ENCODE measurements at places on chromosomes 4 and X.

DNA sequence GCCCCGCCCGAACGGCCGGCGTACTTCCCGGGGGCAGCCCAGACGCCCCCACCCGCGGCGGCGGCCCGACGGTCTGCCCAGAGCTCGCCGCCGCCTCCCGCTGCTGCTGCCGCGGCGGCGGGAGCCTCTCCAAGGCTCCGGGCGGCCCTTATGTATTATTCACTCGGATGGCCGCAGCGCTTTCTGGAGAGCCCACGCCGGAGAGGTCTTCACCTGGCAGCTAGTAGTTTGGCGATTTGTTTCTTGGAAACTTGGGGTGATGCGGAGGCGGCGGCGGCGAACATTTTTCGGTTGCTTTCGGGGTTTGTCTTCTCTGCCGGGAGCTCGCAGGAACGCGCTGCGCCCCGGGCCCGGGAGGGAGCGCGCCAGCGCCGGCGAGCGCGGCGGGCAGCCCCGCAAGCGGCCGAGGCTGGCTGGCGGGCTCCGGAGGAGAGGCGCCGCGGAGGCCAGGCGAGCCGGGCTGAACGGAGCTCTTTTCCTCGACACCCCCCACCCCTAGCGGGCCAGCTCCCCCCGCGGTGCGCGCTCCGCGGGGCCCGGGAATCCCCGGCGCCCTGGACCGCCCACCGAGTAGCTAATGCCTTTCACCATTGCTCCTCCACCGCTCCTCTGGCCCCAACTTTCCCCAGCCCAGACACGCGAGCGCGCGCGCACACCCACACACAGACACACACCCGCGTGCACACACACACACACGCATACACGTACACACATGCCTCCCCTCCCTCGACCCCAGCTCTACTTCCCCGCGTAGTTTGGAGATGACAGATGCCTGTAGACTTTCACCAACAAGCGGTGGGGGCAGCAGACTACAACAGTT is 113.5 kb downstream of the DHX15 start:
- DNase-seq = peak; percentile 69

DNA sequence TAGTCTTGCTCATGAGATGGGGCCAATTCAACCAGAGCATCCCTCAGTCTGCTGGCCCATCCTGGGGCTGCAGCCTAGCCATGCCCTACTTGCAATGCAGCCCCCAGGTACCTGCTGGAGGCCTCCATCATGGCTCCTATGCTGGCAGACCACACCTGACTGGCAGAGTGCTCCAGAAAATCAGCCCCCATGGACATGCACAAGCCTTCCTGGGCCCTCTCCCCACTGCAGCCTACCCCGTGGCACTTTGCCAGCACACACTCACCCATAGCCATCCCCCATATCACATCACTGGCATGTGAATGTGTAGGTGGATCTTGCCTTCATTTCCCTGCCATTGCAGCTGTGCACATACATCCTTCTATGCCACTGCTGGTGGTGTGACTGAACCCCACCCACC is 381.8 kb downstream of the UBE2NL start:
- DNase-seq = no peak

- no peak for DNase-seq
Measured at GRCh38 chr4:19927381-19927780, 324.3 kb upstream of the SLIT2 start.

GRCh38 chr4:146436423-146437162 is 85.1 kb downstream of the SLC10A7 start:
- DNase-seq = no peak

DNA sequence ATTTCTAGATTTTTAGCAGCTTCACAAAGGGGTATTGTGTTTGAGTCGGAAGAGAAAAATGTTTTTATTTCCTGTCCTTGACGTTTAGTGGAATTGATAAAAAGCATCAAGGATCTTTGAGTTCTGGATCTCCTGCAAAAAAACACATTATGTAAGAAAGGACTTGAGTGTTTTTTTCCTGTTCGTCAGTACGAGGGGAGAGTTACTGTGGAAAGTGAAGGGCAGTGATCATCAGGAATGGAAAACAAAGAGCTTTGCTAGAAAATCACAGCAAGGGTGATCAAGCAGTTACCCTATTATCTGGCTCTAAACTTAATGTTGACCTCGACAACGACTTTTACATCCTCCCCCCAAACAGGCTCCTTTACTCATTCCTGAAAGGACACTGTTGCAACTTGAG is 7.3 kb downstream of the LIMCH1 start:
- no peak for DNase-seq

DNA sequence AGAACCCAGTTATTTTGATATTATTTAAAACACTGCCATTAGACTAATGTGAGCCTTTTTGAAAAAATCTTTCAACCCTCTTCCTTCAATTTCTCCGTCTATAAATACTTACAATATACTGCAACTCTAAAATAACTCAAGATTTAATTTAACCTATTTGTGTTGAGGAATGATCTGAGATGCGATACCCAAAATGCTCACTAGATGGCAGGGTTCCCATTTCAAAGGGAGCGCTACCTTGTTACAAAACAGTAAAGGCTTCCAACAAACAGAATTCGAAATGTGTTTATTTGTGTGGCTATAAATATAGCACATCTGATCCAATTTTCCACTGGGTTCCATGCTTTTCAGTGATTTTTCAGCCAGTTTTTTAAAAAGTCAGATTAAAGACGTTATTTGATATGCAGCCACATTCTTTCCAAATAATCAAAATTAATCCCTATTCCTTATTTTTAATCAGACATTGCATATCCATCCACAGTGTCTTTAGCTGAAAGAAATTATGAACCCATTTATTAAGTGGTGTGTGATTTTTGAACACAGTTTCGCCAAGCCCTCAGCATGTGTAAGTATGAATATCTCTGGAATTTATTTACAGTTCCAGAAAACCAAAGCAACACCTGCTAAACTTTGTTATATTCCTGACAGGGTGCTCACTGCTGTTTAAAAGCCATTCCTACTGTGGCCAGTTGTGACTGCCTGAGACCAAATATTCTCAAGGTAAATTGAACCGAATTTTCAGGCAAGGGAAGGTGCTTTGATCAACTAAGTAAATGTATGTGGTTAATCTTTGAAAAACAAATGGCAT is 668.0 kb upstream of the LCORL start:
- DNase-seq = peak; percentile 81

DNA sequence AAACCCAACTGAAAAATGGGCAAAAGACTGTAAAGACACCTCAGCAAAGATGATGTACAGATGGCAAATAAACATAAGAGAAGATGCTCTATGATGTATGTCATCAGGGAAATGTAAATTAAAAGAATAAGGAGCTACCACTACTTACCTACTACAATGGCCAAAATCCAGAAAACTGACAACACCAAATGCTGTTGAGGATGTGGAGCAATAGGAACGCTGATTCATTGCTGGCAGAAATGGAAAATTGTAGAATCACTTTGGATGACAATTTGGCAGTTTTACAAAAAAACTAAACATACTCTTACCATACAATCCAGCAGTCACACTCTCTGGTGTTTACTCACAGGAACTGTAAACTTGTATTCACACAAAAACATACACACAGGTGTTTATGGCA is 222.3 kb upstream of the LDB2 start:
- no peak for DNase-seq

GRCh38 chr4:6773616-6774540 is 8.6 kb upstream of the KIAA0232 start:
- DNase-seq = no peak

GRCh38 chr4:153545822-153546221 is 79.7 kb downstream of the TMEM131L start:
- no peak for DNase-seq

DNA sequence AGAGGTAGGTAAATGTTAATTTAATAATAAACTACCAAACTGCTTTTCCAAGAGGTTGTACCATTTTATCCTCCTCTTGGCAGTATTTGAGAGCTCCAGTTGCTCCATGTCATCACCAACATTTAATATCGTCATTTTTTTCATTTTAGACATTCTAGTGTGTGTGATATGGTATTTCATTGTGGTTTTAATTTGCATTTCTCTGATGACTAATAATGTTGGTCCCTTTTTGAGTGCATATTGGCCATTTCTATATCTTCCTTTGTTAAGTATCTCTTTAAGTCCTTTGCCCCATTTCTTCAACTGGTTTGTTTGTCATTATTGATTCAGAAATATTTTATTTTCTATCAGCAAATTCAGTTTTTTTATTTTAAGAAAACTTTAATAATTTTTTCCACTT is 88.8 kb downstream of the MAPK10 start:
- no peak for DNase-seq

DNA sequence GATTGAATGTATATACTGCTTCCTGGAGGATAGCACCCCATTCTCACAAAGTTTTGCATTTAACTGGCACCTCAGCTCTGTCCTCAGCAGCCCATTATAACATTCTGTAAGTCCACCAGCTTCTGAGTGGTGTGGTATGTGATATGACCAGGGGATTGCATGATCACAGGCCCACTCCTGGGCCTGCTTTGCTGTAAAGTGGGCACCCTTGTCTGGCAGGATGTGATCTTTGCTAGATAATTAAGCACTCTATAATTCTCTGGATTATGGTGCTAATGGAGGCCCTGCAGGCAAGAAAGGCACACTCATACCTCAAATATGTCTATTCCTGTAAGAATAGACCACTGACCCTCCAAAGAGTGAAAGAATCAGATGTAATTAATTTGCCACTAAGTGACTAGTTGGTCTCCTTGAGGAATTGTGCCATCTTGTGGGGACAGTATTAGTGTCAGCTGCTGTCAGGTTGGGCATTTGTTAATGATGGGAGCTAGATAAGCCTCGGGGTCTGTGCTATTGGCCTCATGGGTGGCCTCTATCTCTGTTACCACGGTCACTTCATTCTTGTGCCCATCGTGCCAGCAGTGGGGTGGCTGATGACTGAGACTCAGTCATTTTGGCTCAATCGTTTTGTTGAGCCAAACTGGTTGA is 2.2 kb upstream of the CFI start:
- DNase-seq = no peak
